ENCODE measurements at places on chromosomes 2 and 18.

DNA sequence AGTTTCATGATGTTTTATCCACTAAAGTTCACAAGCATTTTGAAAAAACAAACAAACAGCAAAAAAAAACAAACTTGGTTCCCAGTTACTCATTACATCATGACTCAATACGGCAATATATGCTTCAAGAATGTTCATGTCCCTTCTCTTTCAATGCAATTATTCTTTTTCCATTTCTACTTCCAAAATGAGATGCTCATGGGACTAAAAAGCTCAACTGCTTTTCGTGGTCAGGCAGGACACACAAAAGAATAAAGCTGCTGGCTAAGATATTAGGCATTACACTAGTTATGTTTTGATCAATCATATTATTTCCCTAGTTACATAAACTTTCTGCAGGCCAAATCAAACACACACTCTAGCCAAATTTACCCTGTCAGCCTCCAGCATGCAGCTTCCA, 301.3 kb downstream of the EPHA4 start:
- no peak for DNase-seq

DNA sequence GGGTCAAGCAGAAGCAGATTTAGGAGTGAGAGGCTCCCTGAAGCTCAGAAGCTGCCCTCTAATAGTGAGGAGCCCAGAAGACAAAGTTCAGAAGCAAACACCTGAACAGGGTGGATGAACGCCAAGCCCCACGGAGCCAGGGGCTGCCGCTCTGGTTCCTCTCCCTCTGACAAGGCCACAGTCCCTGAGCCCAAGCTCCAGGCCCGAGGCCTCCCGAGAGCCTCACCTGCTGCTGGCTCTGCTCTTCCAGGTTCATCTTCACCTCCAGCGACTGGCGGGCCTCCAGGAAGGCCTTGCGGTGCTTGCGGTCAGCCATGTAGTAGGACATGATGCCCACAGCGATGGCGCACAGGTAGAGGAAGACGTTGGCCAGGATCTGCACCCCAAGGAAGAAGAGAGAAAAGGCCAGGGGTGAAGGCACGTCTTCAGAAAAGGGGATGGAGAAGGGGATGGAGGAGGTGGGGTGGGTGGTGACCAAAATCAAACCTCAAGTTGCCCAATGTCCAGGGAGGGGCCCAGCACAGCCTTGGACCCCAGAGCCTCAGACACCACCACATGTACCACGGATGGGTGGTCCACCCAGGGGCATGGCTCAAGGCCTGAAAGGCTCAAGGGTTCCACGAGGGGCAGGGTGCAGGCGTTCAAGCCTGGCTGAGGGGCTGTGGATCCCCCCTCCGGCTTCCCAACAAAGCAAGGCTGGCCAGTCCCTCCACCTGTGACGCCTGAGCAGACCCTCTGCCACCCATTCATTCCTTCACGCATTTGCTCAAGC, 47.5 kb downstream of the ADCY3 start:
- no peak for DNase-seq

- no peak for DNase-seq
Measured at GRCh38 chr2:187851955-187852561, 297.8 kb upstream of the TFPI start.

- peak; percentile 62 for DNase-seq
Measured at GRCh38 chr2:65382776-65383357, 49.5 kb downstream of the SPRED2 start.

- DNase-seq, result no peak
Measured at GRCh38 chr2:2157400-2157799, 173.7 kb downstream of the MYT1L start.

DNA sequence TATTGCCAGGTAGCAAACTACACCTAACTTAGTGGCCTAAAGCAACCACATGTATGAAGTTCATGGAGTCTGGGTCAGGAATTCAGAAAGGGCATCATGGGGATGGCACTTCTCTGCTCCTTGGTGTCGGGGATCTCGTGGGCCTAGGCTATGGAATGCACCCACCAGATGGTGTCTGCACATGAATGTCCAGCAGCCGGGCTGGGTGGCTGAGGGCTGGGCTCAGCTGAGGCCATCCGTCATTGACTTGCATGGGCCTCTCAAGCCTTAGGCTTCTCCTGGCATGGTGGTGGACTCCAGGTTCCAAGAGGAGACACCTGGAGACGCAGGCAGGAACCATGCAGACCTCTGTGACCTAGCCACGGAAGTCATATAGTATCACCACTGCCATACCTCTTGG, 26.0 kb upstream of the RPL31 start:
- DNase-seq, result no peak

- no peak for DNase-seq
Measured at GRCh38 chr2:27135478-27135955, 1.1 kb upstream of the PREB start.

DNA sequence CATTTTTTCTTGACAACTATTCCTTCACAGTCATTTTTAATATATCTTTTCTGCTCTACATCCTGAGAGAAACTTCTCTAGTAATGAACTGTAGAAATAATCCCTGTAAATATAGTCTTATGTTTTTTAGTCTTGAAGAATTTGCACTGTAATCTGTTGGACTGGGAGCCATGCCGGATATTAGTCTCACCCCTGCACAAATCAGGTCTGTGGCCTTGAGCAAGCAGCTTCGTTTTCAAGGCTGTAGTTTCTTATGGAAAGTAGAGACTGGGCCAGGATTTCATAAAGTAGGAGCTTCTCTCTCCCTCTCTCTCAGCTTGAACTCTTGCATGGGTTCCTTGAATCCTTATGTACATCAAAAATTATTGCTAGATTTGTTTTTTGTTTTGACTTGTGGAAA, 8.7 kb downstream of the FARP2 start:
- no peak for DNase-seq

GRCh38 chr2:56474412-56475158, 290.8 kb downstream of the CCDC85A start:
- no peak for DNase-seq

- DNase-seq, result no peak
Measured at GRCh38 chr18:3538456-3538855, 88.5 kb downstream of the TGIF1 start.

- no peak for DNase-seq
Measured at GRCh38 chr18:38695559-38696280, 1130.1 kb upstream of the CELF4 start.

DNA sequence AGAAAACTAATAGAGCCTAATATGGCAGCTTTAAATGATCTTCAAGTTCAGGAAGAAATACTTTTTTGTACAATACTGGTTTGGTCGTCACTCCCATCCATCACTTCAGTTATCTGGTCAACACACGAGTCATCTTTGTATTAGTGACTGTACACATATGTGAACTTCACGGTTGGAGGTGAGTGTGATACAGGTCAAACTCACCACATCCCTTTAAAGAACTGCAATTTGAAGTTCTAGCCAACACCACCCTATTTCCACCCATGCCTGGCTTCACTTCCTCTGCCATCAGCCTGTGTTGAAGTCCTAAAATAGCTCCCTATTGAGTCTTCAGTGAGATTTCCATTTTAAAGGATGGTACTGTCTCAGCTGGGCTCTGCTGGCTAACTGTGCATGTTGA, 361.9 kb downstream of the TXNL1 start:
- no peak for DNase-seq

GRCh38 chr18:22563164-22563583, 145.5 kb upstream of the CTAGE1 start:
- DNase-seq, result no peak

DNA sequence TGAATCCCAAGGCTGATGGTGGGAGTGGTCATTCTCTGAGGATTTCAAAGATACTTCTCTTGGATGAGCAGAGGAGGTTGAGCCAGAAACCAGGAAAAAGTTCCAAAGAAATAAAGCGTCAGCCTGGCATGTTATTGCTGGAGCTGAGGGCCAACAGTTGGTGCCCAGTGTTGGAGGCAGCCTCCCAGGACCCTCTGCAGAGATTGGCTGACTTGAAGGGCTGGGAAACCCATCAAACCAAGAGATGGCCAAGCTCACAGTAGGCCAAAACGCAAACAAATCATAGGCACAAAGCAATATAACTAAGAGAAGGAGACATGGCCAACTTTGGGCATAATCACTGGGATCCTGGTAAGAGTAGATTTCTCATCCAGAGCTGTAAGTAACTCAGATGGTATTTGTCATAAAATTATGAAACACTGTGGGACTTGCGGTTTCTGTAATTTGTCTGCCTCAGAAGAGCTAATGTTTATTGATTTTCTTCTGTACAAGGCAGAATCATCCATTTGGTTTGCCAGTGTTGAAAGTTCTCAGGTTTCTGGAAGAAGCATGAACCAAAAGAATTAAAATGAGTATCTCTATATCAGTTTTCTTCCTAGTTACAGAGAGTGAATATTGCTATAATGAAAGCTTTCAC, 108.3 kb downstream of the ATL2 start:
- no peak for DNase-seq

GRCh38 chr2:239674101-239674980, 273.5 kb upstream of the HDAC4 start:
- no peak for DNase-seq

DNA sequence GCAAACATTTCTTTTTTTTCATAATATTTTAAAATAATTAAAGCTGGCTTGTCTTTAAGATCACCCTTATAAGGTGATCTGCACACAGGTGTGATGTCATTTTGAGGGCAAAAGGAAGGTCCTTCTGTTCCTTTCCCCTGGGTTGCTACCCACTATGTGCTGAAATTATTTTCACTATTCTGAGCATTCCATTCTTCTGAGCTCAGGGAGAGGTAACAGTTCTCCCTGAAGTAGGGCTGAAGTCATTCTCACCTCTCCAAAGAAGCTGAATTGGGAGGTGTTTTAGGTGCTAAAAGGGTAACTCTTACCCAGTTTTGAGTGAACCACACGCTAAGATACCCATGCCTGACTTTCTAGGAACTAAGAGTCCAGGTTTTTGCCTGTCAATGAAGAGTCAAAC, 247.6 kb downstream of the SLC4A3 start:
- no peak for DNase-seq

GRCh38 chr18:75489493-75490190, 62.1 kb upstream of the SMIM21 start:
- no peak for DNase-seq

DNA sequence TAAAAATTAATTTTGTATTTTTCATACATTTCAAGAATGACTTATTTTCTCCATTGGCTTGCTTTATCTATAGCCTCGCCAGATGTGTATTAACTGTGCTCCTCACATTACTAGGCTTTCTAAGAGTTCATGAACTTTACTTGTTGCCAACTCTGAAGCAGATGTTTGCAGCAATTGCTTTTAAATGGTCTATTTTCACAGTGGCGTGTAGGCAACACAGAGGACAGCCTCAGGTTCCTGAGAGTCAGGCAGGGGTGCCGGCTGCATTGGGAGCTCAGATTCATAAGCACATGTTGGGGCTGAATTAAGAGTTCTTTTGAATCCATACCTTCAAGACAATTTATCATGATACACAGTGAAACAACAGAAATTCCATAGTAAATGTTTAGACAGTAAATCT, 179.2 kb upstream of the PXDN start:
- no peak for DNase-seq

- DNase-seq, result no peak
Measured at GRCh38 chr2:134602666-134603065, 116.1 kb downstream of the TMEM163 start.

GRCh38 chr18:59022167-59022945, 117.3 kb upstream of the SEC11C start:
- no peak for DNase-seq

DNA sequence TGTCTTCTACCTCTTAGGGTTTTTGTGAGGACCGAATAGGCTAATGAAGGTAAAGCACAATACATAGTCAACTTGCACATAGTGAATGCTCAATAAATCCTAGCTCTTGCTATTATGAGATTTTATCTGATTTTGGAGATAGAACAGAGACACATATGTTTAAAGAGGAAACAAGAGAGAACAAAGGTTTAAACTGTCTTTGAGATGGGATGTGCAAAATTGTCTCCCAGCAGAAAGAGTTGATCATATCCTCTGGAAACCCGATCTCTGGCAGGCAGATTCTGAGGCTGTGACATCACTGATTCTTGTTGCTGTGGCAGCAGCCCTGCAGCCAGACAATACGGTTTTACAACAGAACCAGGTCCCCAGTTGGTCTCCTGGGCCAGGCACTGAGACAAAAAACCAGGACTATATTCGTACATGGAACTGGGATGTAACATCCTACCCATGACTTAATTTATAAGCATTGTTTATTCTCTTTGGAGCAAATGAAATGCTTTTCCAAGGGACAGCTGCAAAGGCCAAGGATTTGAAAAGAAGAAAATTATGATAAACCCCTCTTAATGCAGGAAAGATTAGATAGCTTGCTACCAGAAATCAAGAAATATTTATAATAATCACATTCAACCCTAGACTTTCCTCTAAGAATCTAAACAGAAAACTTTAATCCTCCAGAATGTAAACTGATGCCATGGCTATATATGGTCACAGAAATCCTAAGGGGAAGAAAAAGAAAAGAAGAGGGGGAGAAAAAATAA, 80.2 kb downstream of the SLC8A1 start:
- no peak for DNase-seq

DNA sequence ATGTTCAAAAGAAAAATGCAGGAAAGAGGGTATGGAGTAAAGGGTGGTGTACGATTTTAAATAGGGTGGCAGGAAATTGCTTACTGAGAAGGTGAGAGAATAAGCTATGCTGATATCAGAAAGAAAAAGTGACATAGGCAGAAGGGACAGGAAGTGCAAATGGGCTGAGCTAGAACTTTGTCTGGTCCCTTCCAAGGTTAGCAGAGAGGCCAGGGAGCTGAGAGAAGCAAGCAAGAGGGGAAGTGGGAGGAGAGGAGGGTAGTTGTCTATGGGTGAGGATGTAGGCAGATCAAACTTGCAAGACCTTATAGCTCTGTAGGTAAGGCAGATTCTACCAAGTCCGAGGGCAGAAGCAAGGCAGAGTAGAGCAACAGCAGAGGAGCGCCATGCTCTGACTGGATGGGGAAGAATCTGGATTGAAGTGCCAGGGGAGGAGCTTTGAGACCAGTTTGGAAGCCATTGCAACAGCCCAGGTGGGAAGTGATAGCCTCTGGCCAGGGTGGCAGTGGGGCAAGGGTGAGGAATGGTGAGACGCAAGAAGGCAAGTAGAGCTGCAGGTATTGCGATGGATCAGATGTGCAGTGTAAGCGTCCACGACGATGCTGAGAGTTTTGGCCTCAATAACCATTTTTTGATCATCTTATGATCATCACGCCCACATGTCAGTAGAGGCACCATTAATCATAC, 134.4 kb upstream of the APCDD1 start:
- no peak for DNase-seq

GRCh38 chr2:38223256-38223655, 147.3 kb upstream of the CYP1B1 start:
- no peak for DNase-seq

- DNase-seq, result no peak
Measured at GRCh38 chr18:34495506-34495905, 214.6 kb upstream of the DTNA start.
